CD4-positive, alpha-beta T cell treated with Interleukin-1 beta for 1 hour (primary cell): ENCODE measurements at places on chromosomes 6 and 20.

DNA sequence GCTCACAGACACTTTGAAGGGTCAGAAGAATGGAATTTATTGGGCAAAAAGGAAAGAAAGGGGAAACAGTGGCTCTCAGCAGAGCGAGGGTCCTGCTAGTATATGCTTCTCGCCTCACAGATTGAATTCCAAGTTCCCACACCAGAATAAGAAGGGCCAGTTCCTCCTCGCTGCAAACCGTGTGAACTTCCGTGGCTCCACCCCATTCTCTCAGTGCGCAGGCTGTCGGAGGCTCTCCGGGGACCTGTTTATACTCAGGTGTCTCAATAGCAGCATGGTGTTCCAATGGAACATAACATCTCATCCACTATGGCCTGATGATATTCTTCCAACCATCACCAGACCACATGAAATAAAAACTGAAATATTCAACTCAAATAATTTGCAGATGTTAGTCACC lies 4.6 kb downstream of the SAMD3 start:
- no peak for DNase-seq

- no peak for DNase-seq
Measured at GRCh38 chr6:12092762-12093161, 80.7 kb downstream of the HIVEP1 start.

DNA sequence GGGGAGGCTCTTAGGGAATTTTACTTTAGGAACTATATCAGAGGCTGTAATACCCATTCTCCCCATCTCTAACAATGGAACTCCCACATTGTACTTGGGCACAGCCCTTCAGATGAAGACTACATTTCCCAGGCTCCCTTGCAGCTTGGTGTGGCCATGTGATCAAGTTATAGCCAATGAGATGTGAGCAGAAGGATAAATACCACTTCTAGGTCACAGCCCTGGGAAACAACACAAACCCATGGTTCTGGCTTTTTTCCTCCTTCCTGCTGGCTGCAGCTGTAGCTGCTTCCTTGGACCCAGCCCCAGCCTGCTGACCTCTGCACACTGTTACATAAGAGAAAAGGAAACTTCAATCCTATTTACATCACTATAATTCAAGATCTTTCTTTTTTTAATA lies 445.9 kb upstream of the JARID2 start:
- DNase-seq: peak; percentile 54

DNA sequence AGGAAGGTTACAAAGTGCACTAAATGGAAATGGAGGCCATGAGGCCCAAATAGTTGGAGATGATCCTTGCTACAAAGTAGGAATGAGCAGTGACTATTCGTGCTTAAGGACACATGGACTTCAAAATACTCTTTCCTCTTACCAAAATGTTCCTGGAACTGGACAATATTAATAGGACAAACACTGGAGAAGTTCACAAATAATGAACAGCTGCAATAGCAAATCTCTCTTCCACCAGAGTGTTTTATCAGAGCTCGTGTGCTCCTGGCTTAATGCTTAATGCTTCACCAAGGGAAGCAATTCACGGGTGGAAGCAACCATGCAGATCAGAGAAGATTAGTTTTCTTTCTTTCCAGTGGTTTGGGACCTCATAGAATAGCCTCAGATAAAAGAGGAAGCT lies 435.4 kb downstream of the BCKDHB start:
- DNase-seq: no peak

DNA sequence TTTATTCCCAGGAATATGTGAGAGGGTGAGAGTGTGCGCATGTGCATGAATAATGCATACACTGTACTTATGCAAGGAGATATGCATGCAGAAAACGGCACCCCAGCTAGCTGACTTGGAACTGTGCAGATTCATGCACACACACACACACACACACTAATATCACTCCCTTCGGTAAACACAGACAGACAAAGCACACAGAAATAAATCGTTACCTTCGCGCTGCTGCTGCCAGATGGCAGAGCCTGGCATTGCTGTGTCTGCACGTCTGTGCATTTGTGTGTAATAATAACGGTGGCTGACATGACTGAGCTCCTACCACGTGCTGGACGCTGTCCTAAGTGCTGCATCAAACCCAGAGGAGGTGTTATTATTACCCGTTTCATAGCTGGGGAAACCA lies 36.8 kb downstream of the PREX1 start:
- no peak for DNase-seq

GRCh38 chr6:53043581-53043980 lies 21.6 kb upstream of the FBXO9 start:
- DNase-seq: no peak

- peak; percentile 50 for DNase-seq
Measured at GRCh38 chr6:27078734-27079357, 168.7 kb upstream of the PRSS16 start.

- DNase-seq: no peak
Measured at GRCh38 chr6:73341335-73341734, 12.7 kb downstream of the DPPA5 start.

- DNase-seq: peak; percentile 0
Measured at GRCh38 chr6:131949909-131950766, 1.0 kb downstream of the CCN2 start.

GRCh38 chr6:42389736-42390135 lies 62.0 kb downstream of the TRERF1 start:
- no peak for DNase-seq

GRCh38 chr20:34896086-34896621 lies 19.7 kb downstream of the ACSS2 start:
- DNase-seq: no peak

DNA sequence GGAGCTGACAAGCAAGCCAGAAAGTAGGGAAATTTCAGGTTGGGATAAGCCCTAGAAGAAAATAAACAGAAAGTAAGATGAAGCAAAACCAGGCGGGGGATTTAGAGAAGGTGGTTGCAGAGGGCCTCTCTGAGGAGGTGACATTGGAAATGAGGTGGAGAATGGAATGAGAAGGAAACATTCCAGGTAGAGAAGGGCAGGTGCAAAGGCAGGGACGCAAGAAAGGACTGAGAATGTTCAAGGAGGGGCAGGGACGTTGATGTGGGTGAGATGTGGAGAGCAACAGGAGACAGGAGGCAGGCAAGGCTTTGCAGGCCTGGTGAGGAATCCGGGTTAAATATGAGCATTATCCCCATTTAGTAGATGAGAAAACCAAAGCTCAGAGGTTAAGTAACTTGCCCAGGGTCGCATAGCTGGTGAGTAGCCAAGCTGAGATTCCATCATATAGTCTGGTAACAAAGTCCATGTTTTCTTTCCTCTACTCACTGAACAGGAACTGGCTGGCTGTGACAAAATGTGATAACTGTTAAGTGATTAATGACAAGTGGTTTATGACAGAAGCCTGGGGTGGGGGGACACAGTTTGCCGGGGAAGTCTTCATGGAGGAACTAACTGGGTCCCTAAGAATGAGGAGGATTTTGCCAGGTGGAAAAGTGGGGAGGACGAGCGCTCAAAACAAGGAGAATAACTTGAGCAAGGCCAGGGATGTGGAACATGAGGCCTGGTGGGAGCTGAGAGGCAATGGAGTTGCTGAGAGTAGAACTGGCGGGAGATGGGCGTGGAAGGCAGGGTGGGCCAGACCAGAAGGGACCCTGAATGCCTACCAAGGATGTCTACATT lies 32.6 kb downstream of the MRPL14 start:
- no peak for DNase-seq

GRCh38 chr6:17352302-17352701 lies 41.1 kb upstream of the CAP2 start:
- no peak for DNase-seq

GRCh38 chr6:144104898-144105487 lies 9.6 kb upstream of the SF3B5 start:
- peak; percentile 84 for DNase-seq

DNA sequence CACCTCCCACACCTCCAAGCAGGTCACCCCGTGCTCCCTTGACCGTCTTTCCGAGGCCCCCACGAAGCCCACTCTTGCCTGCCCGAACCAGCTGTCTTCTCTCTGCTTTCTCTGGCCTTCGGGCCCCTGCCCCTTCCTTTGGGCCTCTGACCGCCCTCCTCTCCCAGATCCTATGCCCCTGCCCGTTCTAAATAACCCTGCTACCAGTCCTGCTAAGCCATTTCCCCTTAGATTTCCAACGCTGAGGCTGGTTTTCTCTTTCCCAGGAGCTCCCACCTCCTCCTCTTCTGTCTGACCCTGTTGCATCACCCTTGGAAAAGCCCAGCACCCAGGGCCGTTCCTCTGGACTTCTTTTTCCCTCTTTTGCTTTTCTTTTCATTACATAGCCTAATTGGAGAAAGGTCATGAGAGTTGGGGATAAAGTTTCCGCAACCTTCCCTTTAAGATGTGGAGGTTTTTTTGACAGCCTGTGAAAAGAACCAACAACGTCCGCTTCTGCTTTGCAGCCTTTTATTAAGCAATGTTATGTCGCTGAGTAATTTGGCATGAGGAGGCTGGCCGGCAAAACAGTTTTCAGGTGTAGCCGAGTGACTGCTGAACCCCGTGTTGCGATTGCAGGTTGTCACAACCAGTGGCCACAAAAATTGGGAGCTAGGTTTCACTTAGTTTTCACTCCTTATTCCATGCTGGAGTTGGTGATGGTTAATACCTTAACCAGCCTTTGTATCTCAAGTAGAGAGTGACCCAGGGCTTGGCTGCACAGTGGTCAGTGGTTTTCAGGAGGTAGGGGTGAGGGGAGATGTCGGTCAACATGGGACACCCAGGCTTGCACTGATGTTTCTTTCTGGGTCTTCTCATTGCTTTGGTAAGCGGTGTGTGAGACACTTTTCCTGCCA lies 970 bp downstream of the BLTP3A start:
- DNase-seq: peak; percentile 17

GRCh38 chr6:119768201-119768600 lies 418.6 kb upstream of the MAN1A1 start:
- DNase-seq: no peak

GRCh38 chr20:52937591-52938100 lies 34.5 kb upstream of the TSHZ2 start:
- DNase-seq: no peak

DNA sequence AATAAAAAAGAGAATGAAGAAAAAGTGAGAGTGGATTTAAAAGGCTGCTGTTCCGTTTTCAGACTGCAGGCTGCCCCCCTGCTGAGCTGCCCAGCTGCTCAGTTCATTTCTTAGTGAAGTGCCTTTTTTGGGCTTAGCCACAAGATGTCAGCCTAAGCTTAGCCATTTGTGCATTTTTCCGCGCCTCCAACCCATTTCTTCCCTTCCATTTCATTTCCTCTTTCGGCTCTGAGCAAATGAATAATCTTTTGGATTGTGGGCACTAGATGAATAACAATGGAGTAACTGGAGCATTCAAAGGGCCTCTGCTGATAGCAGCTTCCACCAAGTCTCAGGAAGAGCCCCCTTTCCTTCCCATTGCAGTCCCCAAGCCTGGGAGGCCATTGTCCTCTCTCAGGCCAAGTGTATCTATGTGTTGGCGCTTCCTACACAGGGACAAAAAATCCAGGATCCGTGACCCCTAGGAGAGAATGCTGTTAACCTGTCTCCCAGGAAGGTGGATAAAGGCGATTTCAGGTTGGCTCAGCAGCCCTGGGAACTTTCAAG lies 83.5 kb upstream of the SPTLC3 start:
- DNase-seq: peak; percentile 7

GRCh38 chr6:137552146-137552545 lies 58.0 kb upstream of the OLIG3 start:
- DNase-seq: no peak

GRCh38 chr6:42907336-42907735 lies 8.5 kb upstream of the PTCRA start:
- DNase-seq: no peak

- no peak for DNase-seq
Measured at GRCh38 chr6:159899994-159900745, 9.4 kb downstream of the MAS1 start.

DNA sequence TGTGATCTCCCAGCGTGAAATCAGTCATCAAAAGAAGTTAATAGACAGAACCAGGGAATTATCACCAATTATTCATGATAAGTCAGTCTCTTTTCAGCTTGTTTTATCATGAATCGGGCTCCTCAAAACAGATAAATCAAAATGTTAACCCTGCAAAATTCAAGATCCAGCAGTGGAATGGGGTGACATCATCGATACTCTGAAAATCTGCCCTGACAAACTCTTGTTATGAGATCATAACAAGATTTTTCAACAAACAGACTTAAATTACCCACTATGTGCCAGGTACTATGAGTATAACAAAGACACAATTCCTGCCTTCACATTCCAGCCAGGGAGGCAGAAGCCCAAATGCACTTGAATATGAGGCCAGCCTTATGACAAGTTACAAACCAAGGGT lies 64.4 kb downstream of the PTPRK start:
- DNase-seq: no peak

DNA sequence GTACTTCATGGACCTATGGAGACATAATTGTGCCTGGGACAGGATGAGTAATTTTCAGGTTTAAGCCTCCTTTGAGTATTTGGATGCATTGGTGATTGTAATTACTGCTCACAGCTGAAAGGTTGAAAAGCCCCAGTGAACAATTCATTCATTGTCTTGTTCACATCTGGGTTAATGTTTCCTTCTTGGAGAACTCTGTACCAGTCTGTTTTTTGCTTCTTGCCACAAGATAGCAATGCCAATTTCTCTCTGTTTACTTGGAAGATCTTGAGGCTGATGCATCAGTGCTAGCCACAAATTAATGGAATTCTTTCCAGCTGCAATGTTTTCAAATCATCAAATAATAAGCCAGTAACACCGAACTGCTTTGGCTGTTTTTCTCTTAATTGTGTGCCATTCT lies 207.8 kb downstream of the BMP2 start:
- DNase-seq: no peak

GRCh38 chr20:48460681-48461080 lies 367.1 kb downstream of the PREX1 start:
- DNase-seq: no peak

DNA sequence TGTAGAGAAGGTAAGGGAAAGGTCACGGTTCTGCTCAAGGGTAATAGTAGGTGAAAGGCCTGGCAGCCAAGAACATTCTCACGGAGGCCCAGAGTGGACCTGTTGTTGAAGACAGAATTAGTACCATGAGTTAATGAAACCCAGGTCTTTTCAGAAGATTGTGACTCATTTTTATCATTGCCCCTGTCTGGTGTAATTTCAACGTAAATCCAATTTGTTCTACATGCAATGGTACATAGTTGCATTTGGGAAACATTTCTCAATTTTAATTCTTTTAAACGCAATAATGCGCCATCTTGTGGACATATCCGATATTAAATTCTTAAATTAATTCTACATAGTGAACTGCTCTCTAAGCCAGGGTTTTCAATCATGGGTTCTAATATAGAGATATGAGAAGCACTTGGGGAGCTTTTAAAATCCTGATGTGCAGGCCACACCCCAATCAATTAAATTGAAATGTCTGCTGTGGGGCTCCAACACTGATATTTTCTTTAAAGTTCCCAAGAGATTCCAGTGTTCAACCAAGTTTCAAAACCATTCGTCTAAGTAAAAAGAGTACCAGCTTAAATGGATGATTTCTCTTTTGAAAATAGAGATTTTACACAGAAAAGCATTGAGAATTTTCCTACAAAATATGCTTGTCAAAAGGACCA lies 257.4 kb downstream of the PLCB1 start:
- DNase-seq: no peak

DNA sequence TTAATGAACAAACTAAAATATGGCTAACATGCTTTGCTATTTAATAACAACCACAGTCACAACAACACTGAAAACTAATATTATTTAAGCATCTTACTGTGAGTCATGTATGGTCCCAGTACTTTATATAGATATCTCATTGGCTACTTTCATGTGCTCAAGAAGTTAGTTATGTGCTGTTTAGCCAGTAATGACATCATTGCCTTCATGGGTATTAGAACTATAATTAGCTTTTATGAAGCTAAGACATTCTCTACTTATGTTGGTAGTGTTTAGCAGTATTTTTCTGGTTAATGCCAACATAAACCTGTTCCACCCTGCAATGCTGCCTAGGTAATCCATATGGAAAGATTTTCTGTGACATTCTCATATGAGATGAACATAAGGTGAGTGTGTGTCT lies 56.1 kb downstream of the ADGRG6 start:
- no peak for DNase-seq

GRCh38 chr20:37418591-37419109 lies 72.7 kb downstream of the SRC start:
- DNase-seq: no peak
